CD4-positive, alpha-beta memory T cell (primary cell): ENCODE measurements at places on chromosomes 7 and 10.

- DNase-seq = no peak
Observed at GRCh38 chr10:50497758-50498157, 126.0 kb downstream of the SGMS1 start.

DNA sequence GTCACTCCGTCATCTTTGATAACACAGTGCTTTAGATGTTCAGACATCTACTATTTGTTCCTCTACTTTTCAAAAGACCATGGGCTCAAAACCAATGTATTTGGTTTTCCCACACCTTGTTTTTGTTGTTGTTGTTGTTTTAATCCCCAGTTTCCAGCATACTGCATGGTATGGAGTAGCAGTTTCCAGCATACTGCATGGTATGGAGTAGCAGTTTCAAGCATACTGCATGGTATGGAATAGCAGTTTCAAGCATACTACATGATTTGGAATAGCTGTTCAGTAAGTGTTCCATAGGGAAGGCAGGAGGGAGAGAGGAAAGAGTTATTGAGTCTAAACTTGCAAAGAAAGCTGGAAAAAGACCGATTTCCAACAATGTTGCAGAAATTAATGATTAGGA, 314.3 kb upstream of the PRKCQ start:
- DNase-seq = no peak

GRCh38 chr7:94067047-94067446, 62.9 kb upstream of the BET1 start:
- DNase-seq = no peak

GRCh38 chr7:7642081-7642480, 1.5 kb downstream of the UMAD1 start:
- no peak for DNase-seq

DNA sequence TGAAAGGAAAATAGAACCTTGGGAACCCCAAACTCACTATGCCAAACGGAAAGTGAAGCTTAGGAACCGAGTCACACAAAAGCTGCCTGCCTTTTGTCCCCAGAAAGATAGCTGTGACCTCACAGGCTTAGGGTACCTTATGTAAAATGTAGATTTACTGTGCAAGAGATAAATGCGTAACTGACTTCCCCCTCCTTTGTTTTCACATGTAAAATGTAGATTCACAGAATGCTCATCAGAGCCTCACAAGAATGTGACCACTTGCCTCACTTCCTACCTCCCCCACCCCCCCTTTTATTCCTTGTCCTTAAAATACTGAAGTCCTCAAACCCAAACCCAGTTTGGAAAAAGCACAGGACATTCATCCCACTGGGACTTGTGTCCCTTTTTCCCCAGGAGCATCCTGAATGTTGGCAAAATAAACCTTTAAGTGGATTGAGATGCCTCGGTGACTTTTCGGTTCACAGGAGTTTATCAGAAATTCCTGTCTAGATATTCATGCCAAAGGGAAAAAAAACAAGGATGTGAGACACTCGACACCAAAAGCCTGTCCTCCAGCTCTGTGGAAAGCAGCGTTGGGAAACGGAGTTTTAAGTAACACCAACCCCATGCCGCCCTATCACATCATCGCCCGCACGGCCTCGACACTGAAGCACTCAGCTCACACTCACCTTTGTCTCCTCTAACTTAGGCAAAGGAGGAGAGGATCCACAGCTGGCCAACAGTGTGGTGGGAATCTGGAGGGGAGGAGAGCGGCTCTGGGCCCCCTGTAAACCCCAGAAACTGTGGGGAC, 45.9 kb downstream of the SVIL start:
- no peak for DNase-seq

DNA sequence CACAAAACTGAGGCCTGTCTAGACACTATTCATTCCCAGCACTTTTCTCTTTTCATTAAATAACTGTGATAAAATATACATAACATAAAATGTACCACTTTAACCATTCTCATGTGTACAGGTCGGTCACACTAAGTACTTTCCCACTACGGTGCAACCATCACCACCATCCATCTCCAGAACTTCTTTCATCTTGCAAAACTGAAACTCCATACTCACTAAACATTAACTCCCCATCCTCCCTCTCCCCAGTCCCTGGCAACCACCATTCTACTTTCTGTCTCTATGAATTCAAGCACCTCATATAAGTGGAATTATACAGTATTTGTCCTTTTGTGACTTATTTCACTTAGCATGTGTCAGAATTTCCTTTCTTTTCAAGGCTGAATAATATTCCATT, 53.0 kb downstream of the ARHGAP12 start:
- DNase-seq = no peak

- DNase-seq = no peak
Observed at GRCh38 chr7:43591558-43592180, 8.8 kb downstream of the STK17A start.

- no peak for DNase-seq
Observed at GRCh38 chr7:41501466-41501865, 201.4 kb downstream of the INHBA start.

- DNase-seq = no peak
Observed at GRCh38 chr10:133375357-133376115, 2.4 kb upstream of the ECHS1 start.

- DNase-seq = no peak
Observed at GRCh38 chr7:64626083-64626469, 39.9 kb upstream of the ZNF107 start.

- DNase-seq = no peak
Observed at GRCh38 chr7:7931626-7932025, 37.0 kb upstream of the GLCCI1 start.
